ENCODE measurements at places on chromosomes 2 and 18.

DNA sequence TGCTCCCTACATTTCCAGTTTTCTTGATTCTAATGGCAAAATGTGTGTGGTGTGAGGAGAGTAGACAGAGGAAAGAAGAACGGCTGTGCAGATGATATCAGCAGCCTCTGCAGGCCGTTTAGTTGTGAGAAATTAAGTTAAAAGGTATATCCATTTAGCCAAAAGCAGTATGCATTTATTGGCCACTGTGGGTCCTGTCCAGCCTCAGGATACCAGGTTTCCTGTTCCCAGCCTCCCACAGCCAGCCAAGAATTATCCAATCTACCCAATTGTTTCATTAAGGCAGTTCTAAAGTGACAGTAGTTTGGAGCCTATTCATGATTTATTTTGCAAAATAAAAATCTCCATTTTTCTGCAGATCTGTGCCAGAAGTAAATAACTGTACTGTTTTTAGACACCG lies 107.5 kb downstream of the TMEM18 start:
- DNase-seq, result no peak

DNA sequence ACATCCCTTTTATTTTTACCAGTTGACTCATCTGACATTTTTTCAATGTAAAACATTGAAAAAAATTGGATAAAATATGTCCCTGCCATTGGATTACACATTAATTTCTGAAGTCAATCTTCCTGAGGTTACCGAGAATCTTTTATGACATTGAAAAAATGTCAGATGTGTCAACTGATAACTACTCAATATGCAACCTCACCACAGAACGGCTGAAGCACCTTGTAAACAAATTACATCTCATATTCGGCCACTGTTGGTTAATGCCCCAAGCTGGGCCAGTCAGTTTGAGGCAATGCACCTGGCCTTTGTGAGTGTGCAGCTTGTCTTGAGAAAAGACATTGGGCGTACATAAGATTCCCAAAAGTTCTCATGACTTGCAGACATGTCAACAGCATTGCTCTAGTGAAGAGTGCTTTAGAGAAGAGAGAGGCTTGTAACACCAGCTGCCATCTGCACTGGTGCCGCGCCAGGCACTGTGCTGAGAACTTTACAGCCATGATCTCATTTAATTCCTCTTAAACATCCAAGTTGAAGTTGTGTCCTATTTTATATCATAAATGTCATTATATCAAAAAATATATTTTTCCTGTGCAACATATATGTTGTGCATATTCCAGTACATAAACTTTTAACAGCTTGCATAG lies 112.7 kb upstream of the SLC35G4 start:
- peak; percentile 52 for DNase-seq

- no peak for DNase-seq
Observed at GRCh38 chr2:9952856-9953503, 1.5 kb downstream of the GRHL1 start.

GRCh38 chr2:215507836-215508235 lies 72.0 kb upstream of the FN1 start:
- no peak for DNase-seq

GRCh38 chr2:17538844-17539554 lies 1.5 kb upstream of the VSNL1 start:
- DNase-seq, result peak; percentile 42

- DNase-seq, result no peak
Observed at GRCh38 chr2:85920810-85921545, 32.2 kb upstream of the ST3GAL5 start.

- DNase-seq, result no peak
Observed at GRCh38 chr18:77262643-77263465, 13.2 kb downstream of the GALR1 start.

GRCh38 chr2:231622963-231623362 lies 30.3 kb downstream of the TEX44 start:
- no peak for DNase-seq

DNA sequence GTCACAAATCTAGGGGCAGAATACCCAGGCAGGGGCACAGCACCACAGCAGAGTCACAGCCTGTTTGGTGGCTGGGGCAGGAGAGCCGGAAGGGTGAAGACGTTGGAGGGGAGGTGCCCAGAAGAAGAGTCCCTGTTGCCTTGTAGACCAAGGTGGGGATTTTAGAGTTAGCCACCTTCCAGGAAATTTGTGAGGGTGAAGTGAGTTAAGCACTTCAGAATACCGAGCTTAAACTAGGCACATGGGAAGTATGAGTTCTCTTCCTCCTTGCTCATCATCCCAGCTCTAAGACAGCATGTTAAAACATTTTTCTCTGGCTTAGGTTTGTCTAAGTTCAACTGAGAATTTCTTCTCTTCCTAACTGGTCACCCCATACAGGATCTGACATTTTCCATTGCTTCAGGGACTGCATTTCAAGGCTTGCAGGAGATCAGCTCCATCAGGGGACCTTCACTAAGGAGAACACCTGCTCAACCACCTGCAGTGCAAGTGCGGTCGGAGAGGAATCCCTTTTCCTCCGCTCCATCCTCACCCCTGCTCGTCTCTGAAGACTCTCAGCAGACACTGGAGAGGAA lies 26.5 kb upstream of the PHLPP1 start:
- no peak for DNase-seq

- no peak for DNase-seq
Observed at GRCh38 chr18:25544546-25545287, 192.8 kb upstream of the ZNF521 start.

GRCh38 chr18:45724601-45725000 lies 620 bp downstream of the SLC14A1 start:
- DNase-seq, result no peak

DNA sequence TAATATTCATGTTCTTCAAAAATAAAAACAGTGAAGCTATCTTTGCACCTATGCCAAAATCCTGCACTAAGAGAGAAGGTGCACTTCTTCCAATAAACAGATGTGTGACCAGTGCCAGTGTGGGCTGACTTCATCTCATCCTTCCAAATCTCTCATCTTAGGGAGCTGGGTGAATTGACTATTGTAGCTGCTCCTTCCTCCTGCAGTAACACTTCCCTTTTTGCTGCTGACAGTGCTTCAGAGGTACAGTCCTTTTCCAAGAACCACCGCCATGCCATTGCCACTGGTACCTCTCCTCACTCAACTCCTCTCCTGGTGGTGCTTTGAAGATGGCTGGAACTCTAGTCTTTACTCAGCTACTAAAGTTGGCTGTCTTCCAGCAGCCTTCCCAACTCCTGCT lies 42.1 kb upstream of the ARHGAP25 start:
- no peak for DNase-seq

DNA sequence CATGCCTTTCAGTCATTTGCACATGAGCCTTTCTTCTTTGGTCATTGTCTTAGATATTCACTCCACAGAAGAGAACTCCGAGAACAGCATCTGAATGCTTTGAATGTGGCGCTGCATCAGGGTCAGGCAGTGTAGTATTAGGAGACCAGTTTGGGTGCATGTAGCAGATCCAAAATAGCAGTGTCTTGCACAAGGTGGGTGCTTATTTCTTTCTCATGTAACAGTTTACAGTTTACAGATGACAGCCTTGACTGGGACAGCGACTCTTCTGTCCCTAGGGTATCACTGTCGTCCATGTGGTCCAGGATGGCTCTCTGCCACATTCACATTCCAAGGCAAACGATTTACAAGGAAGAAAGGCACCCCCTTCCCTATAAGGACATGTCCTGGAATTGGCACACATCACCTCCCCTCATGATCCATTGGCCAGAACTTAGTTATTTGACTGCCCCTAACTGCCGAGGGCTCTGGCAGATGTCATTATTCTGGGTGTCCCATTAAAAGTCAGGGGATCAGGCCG lies 101.0 kb downstream of the STPG4 start:
- DNase-seq, result no peak

GRCh38 chr18:59263661-59264060 lies 9.6 kb downstream of the RAX start:
- no peak for DNase-seq

DNA sequence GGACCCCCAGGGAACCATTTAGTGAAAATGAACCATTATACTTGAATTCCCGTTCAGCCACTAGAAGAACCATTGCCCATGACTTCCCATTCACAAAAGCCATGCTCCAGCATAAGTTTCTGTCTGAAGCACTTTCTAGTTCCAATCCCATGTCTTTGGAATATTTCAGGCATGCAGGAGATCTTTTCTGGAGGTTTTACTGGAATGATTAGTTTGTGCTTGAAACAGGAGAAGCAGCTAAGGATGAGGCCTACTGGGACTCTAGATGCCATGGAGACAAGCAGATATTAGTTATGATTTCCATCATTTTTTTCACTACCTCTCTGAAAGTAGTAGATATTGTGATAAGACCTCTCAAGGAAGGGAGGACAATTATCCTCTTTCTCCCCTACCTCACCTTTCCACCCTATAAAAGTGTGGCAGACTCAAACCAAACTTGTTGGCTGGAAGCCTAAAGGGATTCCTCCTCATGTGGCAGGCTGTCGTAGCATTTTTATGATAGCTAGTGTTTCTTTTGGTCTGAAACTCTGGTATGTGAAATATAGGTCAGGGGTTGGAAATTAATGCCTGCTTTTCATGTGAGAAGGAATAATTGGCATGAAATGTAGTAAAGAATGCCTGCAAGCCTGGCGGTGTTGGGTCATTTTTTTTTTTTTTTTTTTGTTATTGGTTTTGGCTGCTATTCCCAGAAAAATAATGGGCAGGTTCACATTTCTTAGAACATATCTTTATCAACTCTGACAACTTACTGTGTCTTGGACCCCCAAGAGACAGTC lies 29.3 kb upstream of the MMADHC start:
- DNase-seq, result no peak

GRCh38 chr2:54955358-54956110 lies 94.7 kb downstream of the RTN4 start:
- DNase-seq, result no peak

DNA sequence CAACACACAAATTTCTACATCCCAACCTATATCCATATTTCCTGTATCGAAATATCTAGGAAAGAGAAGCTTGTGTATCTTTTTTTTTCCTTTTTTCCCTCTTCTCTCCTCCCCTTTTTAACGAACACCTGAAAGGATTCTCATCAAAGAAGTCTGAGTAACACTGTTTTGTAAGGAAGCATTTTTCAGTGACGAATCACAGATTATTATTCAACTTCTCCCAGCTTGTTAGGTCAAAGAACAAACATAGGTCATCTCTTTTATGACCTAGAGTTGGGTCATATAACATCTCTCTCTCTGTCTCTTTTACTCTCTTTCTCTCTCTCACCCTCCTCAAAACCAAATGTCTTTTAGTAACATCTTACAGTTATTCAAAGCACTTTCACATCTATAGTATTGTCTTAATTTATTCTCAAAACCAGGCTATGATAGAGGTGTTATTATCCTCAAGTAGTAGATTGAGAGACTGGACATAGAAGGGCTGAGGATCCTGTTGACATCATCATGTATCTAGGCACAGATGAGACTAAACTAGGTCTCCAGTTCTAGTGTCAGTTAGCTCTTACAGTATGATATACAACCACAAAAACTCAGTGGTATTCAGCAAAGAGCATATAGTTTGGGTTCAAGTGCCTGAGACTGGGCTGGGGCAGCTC lies 80.1 kb upstream of the SPOPL start:
- DNase-seq, result no peak

- DNase-seq, result no peak
Observed at GRCh38 chr2:68363721-68364120, 1.4 kb upstream of the PLEK start.

- DNase-seq, result no peak
Observed at GRCh38 chr18:5747678-5748077, 147.6 kb downstream of the TMEM200C start.

DNA sequence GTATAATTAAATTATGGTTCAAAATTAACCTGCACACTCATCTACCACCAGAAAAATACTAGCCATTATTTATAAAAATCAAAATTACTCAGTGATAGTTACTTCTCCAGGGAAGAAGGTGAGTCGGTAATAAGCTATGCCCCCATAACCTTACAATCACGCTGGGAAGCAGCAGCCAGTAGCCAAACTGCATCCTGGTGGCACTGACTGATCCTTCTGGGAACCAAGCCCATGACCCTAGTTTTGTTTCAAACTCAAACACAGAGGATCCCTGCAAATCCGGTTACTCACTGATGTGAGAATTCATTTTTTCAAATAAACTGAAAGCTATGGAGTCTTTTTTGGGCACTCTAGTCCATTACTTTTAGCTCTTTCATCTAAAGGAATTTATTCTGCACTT lies 88.2 kb upstream of the VWC2L start:
- no peak for DNase-seq

- no peak for DNase-seq
Observed at GRCh38 chr2:235663875-235664274, 170.0 kb downstream of the AGAP1 start.

DNA sequence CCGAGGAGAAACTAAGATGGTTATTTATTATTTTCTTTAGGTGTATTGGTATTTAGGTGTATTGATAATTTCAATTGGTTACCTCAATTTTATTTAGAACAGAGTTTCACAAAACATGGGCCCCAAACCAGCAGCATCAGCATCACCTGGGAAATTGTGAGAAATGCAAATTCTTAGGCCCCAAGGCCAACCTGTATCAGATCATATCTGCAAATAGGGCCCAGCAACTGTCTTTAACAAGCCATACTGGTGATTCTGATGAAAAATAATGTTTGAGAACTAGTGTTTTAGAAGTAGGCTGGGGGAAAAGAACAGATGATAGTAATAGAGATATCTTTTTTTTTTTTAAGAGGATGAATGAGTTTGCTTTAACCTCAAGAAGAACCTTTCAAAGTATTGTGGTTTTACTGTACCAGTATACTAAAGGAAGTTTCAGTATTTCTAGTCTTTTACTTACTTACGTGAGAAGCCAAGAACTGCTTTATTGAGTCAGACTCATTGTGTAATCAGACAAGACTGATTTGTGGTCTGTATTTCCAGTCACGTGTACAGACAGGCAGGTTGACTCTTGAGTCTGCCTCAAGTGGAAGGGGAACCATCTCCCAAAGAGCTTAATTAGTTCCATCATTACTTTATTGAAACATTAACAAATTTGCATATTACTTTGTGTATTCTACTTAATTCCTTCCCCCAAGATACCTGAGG lies 60.4 kb upstream of the GAREM1 start:
- no peak for DNase-seq

GRCh38 chr2:219918944-219919343 lies 291.5 kb downstream of the SLC4A3 start:
- no peak for DNase-seq
